ENCODE measurements at places on chromosomes 11 and 22.

- DNase-seq, result no peak
Measured at GRCh38 chr22:36872084-36872483, 11.3 kb downstream of the NCF4 start.

DNA sequence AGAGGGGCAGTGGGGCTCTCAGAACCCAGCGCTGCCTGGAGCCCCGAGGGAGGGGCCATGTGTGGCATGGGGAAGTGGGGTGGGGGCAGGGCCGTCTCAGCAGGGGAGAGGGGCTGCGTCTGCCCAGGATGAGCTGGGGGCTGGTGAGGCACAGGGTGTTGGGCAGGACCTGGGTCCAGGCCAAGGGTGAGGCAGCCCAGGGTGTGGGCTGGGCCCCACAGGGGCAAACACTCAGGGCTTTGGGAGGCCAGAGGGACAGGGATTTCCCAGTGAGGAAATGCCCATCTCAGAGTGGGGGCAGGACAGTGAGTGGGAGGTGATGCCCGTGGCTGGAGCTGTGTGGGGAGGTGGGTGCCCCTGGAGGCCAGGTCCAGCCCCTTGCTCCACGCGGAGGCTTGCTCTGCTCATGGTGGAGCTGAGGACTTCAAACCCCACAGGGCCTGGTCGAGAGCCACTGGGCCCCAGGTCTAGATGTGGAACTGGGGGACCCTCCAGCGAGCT, 5.4 kb downstream of the PLXNB2 start:
- DNase-seq, result no peak

GRCh38 chr11:30917859-30918478, 331.8 kb upstream of the MPPED2 start:
- DNase-seq, result peak; percentile 8

GRCh38 chr11:122439866-122440810, 215.4 kb upstream of the UBASH3B start:
- DNase-seq, result no peak

GRCh38 chr11:18468961-18469360, 13.3 kb downstream of the LDHAL6A start:
- no peak for DNase-seq

- DNase-seq, result peak; percentile 83
Measured at GRCh38 chr11:33808228-33808828, 34.0 kb upstream of the FBXO3 start.

DNA sequence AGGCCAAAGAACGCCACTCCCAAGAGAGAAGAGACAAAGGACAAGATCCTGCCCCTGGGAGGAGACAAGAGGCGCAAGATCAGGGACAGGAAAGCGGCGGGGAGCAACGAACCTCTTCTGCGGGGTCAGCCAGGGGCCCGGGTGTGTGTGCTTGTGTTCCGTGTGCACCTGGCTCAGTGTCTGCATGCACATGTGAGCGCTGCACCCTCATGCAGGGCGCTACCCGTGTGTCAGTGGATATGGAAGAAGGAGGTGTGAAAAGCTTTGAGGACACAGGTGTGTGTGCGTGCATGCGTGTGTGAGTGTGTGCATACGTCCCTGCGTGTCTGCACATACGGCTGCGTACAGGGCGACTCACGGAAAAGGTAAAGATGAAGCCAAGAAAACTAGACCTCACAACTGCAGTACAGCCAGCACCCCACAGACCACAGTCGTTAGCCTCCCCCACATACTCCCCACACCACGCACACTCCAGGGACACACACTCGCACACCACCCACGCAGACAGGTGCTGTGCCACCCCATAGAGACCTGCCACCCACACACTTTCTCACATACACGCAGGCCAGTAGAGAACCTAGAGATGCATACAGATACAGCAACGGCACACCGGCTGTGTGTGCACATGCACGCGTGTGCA, 11.0 kb upstream of the IGSF9B start:
- DNase-seq, result no peak

- DNase-seq, result no peak
Measured at GRCh38 chr22:37284126-37284804, 2.0 kb downstream of the CYTH4 start.

GRCh38 chr22:24424001-24424900, 3.1 kb upstream of the ADORA2A start:
- no peak for DNase-seq

- DNase-seq, result no peak
Measured at GRCh38 chr11:35313760-35314153, 105.6 kb downstream of the SLC1A2 start.

- no peak for DNase-seq
Measured at GRCh38 chr11:36672815-36673450, 74.9 kb upstream of the RAG2 start.

DNA sequence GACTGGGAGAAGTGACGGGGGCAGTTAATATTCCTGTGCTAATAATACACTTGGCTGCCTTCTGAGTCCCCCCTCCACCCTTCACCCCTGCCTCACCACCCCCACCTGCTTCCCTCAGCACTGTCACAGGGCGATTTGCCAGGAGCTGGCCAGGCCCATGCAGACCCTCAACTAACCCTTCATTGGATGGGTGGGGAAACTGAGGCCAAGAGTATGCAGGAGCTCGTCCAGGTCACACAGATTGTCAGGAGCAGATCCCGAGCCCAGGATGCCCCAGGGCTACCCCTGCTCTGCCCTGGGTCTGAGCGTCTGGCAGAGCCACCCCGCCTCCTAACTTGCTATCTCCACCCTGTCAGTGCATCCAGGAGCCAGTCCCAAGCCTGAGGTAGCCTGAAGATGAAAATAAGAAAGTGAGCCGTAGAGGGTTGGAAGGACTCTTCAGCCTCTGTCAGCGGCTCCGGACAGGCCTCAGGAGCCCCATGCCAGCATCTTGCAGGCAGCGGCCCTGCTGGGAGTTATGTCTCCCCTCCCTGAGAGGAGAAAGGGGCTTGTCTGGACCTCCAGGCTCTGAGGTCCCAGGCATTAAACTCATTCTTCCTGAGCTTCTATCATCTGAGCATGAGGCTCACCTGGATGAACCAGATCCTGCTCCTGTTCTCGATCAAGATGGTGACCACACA, 6.2 kb downstream of the TPBGL start:
- no peak for DNase-seq

DNA sequence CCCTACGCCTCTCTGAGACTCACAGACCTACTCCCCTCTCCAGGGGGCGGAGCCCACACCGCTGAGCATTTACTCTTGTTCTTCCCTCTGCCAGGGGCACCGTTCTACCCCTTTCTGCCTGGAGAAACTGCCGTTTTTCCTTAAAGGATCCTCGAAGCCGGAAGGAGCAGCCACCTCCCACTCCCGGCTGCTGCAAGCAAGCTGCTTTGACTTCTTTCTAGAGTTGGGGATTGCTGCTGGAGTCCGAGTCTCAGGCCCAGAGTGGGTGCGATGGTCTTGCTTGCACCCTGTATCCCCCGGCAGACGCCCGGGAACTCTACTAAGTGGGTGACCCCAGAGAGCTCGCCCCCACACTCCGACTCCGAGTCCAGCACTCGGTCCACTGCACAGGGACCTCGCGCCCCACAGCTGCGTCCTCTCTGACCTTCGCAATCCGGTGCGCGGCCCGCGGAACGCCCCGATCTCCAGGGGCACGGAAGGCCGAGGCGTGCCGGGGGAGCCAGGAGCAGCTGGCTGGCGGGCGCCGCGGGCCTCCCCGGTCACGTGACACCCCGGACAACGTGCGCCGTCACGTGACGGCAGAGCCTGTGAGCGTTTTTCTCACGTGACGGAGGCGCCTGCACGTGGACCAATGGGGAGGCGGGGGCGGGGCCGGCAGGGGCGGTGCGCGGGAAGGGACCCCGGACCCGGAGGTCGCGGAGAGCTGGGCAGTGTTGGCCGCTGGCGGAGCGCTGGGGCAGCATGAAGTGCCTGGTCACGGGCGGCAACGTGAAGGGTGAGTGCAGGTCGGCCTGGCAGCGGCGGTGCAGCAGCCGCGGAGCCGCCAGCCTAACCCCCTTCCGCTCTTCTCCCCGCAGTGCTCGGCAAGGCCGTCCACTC, at the start of gene RAD9A:
Gene RAD9A (plus strand): TSS at position 683 of the 879 bp plus-strand sequence. CDS start 59 bp downstream, at position 742.
- peak; percentile 95 for DNase-seq

DNA sequence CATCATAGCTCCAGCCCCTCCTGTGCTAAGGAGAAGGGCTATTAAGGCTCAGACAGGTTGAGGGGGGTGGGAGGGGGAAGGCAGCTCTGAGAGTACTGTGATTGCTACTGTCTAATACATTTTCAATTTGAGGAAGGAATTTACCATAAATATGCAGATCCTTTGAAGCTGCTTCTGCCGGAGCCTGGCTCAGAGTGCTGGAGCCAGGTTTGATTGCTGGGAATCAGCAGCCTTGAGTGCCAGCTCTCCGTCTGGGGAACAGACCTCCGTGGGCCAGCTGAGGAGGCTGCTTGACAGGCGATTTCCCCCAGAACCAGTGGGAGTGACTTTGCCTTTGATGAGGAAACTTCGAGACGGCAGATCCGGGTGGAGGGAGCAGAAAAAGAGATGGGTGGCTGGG, 141.7 kb upstream of the TBCEL start:
- DNase-seq, result no peak

GRCh38 chr11:73252577-73253191, 19.5 kb upstream of the P2RY6 start:
- DNase-seq, result peak; percentile 24

GRCh38 chr11:57269571-57270021, 32.5 kb upstream of the APLNR start:
- no peak for DNase-seq

DNA sequence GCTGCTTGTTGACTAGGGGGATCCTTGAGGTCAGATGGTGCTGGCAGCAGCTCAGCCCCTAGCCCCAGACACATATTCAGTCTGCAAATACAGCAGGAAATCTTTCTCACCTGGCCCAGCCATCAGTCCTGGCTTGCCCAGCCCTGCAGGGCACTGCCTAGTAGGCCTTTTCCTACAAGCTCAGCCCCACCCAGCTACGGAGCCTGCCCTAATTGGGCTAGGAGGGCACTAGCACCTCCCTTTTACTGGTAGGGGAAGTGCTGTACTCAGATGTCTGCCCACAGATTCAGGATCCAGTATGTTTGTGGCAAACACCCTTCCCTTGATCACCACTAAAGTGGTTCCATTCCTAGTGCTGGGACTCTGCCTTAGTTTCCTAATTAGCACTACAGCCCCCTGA, 257.1 kb upstream of the CADM1 start:
- DNase-seq, result no peak

DNA sequence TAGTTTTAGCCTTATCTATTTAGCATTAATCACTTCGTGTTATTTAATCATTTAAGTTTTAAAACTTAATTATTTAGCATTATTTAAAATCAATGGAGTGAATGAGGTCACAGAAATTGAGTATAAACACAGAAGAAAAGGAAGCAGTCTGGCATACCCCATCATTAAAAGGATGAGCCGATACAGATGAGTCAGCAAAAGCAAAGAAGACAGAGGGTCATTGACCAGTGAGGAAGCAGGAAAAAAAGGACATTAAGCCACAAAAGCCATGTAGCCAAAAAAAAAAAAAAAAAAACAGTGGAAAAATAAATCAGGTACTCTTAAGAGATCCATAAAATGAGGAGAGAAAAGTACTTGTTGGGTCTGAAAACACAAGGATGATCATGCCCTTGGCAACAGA, 71.5 kb downstream of the TYR start:
- DNase-seq, result no peak

DNA sequence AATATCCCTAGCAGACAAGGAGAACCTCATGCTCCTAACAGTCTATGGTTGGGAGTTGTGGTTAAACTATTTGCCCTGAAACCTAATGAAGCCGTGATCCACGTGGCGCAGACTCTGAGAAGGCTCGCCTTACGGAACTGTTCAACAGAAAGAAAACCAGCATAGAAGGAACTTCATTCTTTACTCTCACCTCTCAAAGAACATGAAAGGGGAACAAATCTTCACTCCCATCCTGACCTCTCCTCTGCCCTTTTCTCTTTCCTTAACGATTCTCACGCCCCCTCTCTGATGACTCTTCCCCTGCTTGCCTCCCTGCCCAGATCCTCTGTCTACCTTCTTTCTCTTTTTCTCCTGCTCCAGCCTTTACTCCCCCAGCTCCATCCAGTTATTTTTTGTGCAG, 54.2 kb downstream of the IRAG1 start:
- no peak for DNase-seq

DNA sequence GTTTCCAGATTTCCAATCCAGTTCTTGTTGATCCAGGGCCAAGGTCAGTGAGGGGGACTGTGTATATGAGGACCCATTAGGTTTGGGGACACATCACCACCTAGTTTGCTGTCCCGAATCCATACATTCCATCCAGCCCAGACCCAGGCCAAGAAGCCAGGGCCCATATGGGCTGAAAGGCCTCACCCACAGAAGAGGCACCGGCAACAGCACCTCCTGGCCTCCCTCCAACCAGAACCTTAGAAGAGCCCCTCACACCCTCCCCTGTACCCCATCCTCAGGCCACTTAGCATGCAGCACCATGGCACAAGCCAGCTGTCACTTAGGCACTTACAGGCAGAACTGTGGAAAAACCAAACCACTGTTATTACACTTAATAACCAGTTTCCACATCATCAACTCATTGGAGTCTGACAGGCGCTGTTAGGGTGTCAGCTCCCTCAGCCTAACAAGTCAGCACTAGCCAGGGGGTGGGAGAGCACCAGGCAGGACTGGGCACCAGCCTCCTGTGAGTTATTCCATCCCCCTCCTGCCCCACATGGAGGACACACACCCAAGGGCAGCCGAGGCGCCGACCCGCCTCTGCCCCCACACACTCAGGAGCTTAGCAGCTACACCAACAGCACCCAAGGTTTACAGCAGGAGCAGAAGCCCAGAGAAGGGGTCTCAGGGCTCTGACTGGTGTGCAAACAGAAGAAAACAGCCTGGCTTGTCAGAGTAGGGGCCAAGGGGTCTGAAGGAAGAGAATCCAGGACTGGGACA, 132.0 kb downstream of the BUD13 start:
- no peak for DNase-seq

- DNase-seq, result no peak
Measured at GRCh38 chr11:73160005-73160760, 18.1 kb upstream of the FCHSD2 start.

DNA sequence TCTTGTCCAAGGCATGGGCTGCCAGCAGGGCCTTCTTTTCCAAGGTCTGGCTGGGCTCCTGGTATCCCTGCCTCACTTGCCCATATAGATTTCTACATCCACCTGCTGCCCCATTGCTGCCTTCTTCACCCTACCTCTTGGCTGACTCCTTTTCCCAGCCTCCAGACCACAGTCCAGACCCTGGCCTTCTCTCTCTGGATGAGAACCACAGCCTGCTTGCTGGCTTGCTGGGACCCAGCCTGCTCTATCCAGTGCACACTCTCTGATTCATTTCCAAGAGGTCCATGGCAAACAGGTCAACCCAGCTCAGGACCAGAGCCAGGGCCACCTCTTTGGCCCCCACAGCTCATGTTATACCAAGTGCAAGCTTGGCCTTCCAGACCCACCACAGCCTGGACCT, 169.4 kb upstream of the BDNF start:
- DNase-seq, result no peak

- no peak for DNase-seq
Measured at GRCh38 chr11:128888034-128888985, 2.8 kb upstream of the KCNJ5 start.
